ENCODE measurements at places on chromosomes 11 and 22. TPM values are rescaled to one million over a fixed set of nuclear protein-coding genes. Genes with fewer than 3 reads are reported as not detected.

RTN4R gene
- total RNA-seq, result 0.32 TPM

GLB1L2 gene
- total RNA-seq, result not detected

MS4A4A gene
- total RNA-seq, result not detected

SYT9 gene
- total RNA-seq, result not detected

EHF gene
- total RNA-seq, result 1.4 TPM

WNT11 gene
- total RNA-seq, result not detected

CARD18 gene
- not detected for total RNA-seq

SLC37A2 gene
- total RNA-seq, result 1.6 TPM

SUSD2 gene
- total RNA-seq, result 0.26 TPM

PRR5 gene
- 2.2 TPM for total RNA-seq

CARNS1 gene
- 0.16 TPM for total RNA-seq

SPDYC gene
- not detected for total RNA-seq

KCNK7 gene
- total RNA-seq, result 0.09 TPM

APOL4 gene
- 8.7 TPM for total RNA-seq

SAMM50 gene
- 47.5 TPM for total RNA-seq

OR4A15 gene
- total RNA-seq, result not detected

PGR gene
- under 0.01 TPM for total RNA-seq

MRPL21 gene
- total RNA-seq, result 63.6 TPM

HEPHL1 gene
- total RNA-seq, result not detected

PATL1 gene
- 4.6 TPM for total RNA-seq

OR8J1 gene
- total RNA-seq, result not detected

ST13 gene
- total RNA-seq, result 298 TPM

MS4A4E gene
- not detected for total RNA-seq

PAX6 gene
- 0.34 TPM for total RNA-seq

OR51T1 gene
- not detected for total RNA-seq

PANX3 gene
- total RNA-seq, result not detected

RIMBP3B gene
- total RNA-seq, result under 0.01 TPM

APOBEC3F gene
- total RNA-seq, result 6.1 TPM

POLR2L gene
- total RNA-seq, result 475 TPM

STK33 gene
- total RNA-seq, result 1.4 TPM

ACR gene
- not detected for total RNA-seq

HSD17B12 gene
- 49.2 TPM for total RNA-seq

CCDC90B gene
- 66.4 TPM for total RNA-seq

C11orf97 gene
- not detected for total RNA-seq

BRSK2 gene
- 0.16 TPM for total RNA-seq

PLAAT5 gene
- not detected for total RNA-seq

PRPF19 gene
- 32.6 TPM for total RNA-seq

C11orf91 gene
- not detected for total RNA-seq

KRTAP5-2 gene
- total RNA-seq, result not detected

UBASH3B gene
- 3.5 TPM for total RNA-seq

PHOX2A gene
- not detected for total RNA-seq

BAIAP2L2 gene
- total RNA-seq, result 0.69 TPM

MS4A6E gene
- not detected for total RNA-seq

OR6T1 gene
- not detected for total RNA-seq

BTG4 gene
- not detected for total RNA-seq

FOLR3 gene
- total RNA-seq, result 0.34 TPM

C11orf16 gene
- not detected for total RNA-seq

NLRP14 gene
- 0.09 TPM for total RNA-seq

MRPL11 gene
- total RNA-seq, result 34.5 TPM

GALNT18 gene
- total RNA-seq, result 0.94 TPM

KDM4D gene
- total RNA-seq, result 0.09 TPM

All from bronchial smooth muscle cell (primary cell).